Motor neuron (in vitro differentiated cells): ENCODE measurements at places on chromosomes 16 and 17.

DNA sequence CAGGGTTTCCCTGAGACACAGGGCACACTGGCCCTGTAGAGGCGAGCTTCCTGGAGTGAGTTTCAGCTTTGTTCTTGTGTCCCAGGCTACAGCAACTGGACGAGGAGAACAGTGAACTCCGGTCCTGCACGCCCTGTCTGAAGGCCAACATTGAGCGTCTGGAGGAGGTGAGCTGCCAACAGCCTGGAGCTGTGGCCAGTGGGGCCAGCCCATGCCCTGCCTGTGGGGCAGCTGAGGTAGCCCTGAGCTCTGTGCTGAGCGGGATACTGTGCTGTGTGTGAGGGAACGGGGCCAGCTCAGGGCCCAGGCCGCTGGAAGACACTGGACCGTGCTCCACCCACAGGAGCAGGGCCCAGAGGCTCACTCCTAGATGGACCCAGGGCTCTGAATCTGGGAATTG is 8.7 kb upstream of the CAPN15 start:
- ATAC-seq, result no peak

GRCh38 chr17:45706033-45706432 is 78.1 kb upstream of the CRHR1 start:
- no peak for ATAC-seq

DNA sequence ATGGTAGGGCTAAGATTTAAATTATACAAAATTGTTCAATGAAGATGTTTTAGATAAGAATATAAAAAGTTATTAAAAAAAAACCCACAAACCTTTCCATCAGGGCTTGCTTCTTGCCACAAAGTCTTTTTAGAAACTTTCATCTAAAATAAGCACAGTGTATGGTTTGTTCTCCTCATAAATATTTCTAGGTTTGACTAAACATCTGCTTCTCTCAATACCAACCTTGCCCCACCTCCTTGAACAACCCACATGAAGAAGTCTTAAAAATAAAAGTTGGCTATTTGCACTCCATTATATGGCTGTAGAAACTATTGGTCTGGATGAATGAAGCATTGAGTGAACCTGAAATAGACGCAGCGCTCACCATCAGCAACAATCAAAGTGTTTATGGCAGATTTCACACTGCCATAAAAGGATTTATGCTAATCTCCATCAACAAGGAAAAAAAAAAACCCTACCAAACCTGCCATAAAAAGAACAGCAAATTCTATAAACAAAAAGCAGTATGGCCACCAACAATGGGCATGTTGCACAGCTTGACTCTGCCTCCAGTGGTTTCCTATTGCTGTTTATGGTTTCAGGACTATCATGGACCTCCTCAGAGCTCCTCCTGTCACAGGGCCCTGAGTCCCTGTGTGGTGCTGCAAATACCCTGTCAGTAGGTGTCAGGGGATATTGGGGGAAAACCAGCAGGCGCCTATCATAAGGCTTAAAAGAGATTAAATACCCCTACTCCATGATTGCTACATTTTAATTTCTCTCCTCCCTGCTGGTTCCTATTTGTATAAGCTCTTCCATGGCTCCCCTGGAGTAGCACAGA is 37.6 kb downstream of the SNX11 start:
- no peak for ATAC-seq

DNA sequence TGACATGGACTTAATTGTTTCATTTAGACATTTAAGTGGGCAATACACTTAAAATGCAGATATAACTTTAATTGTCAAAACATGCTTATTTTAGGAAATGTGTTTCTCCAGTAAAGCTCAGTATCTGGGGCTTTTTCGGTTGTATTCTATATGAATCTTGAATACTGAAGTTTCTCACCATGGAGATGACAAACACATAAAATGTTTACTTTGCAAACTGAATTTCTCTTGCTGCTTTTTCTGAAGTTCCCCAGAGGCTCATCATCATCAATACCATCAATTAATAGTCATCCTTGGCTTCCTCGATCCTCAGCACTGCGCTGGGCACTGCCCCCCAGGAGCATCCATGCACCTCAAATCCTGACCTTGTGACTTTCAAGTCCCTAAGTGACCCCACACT is 227.3 kb downstream of the WWOX start:
- no peak for ATAC-seq

- ATAC-seq, result no peak
Measured at GRCh38 chr17:31608659-31609254, 217.3 kb downstream of the RAB11FIP4 start.

DNA sequence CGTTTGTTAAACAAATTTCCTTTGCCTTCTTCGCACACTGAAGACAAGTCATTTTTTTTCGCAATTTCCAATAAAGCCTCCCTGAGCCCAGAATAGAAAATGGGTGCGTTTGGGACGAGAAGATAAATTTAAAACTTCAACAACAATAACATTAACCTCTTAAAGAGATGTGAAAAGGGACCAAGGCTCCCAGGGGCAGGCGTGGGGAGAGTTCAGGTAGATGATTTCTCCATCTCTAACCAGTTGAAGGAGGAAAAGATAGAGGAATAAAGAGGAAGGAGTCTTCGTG is 1.3 kb upstream of the HOXB4 start:
- no peak for ATAC-seq
